ENCODE measurements at places on chromosomes 5 and 9.

DNA sequence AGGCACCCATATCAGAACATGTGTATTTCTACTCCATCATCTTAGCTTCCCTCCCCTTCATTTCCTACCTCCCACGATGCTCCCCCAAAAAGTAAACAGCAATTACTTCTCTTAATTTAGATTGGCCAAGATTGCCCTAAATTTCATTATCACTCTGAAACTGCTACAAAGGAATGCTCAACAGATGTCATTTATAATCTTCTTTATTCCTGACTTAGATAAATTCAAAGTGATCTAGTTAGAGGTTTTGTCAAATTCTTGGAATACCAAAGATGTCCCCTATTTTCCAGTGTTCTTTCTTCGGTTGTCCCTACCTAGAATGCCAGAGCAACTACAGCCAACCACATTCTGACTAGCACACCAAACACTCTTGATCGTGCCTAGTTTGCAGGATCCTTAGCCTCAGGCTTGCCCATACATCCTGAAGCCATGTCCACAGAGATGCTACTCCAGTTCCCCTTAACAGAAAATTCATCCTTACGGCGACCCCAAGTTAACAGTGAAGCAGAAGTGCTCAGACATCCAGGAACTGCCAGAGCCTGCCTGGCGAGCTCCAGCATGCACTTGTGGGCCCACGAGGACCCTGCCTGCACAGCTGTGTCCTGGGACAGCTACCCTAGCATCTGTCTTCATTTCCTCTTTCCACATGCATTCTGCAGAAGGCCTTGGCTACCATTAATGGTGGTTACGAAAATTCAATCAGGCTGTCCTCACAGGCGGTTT is 31.6 kb downstream of the DAP start:
- no peak for DNase-seq

DNA sequence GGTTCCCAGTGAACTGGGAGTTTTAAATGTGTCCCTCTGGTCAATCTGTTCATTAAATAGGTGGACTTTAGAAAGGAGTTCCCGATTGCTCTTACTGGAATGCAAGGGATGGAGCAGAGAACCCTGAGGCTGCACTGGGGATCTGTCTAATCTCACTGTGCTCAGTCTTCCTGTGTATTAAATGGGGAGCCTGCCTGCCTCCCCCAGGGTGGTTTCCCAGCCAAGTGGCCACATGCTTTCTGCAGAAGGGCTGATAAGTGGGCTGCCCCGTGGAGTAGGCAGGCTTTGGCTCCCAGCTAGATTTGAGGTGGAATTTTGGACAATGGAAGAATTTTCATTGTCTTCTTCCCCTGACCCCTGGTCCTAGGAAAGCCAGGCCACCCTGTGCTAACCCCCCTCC is 14.0 kb upstream of the PHYHD1 start:
- no peak for DNase-seq

DNA sequence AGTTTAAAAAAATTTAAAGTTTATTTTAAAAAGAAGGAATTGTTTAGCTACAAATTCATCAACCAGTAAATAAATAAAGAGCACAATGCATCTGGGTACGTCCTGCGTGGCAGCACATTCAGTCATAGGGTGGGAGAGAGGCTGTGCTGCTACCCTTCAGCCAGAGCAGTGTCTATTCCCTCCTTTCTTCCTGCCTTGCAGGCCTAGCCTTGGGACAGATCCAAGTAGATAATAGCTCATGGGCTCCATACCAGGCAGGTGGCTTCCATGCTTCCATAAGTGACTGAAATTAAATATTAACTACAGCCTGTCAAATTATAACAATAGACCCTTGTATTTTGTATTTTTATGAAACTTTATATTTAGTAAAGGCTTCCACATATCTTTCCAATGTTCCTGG is 408.3 kb upstream of the RGMB start:
- no peak for DNase-seq

DNA sequence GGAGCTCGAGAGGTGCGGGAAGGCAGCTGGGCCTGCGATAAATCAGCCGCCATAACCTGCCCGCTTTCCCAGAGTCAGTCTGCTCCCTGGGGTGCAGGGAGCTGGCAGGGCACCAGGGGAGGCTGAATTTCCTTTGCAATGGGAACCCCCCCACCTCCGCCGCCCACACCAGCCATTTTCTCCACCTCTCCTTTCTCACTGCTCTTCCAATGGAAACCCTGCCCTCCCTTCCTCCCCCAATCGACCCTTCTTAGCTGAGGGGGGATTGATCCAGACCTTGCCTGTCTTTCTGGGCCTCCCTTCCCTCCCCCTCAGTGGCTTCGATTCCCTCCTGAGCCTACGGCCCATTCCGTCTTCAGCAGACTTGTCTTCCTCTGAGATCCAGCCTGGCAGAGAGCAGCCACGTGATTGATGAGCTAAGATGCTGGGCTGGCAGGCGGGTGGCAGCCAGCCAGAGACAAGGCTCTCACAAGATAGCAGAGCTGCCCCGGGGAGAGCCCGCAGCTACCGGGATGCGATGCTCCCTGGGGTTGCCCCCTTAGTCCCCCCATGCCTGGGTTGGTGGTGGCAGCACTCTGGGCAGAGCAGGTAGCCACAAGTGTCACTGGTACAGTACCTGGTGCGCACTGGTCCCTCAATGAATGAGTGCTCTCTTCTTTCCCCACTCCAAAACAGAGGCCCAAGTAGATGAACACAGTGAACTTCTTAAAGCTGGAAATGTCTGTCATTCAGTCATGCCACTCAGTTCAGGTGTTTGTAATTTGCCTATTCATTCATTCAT is 53.7 kb upstream of the FABP6 start:
- no peak for DNase-seq

GRCh38 chr5:108523360-108523759 is 141.5 kb upstream of the FBXL17 start:
- no peak for DNase-seq

GRCh38 chr5:148807851-148808250 is 18.6 kb upstream of the ADRB2 start:
- no peak for DNase-seq

- no peak for DNase-seq
These were observed 140.3 kb downstream of the PCSK1 start for GRCh38 chr5:96292582-96293247.

- DNase-seq, result no peak
These were observed 7.0 kb upstream of the WHRN start for GRCh38 chr9:114511978-114512874.

- DNase-seq, result no peak
These were observed 23.7 kb downstream of the NADK2 start for GRCh38 chr5:36217988-36218387.

DNA sequence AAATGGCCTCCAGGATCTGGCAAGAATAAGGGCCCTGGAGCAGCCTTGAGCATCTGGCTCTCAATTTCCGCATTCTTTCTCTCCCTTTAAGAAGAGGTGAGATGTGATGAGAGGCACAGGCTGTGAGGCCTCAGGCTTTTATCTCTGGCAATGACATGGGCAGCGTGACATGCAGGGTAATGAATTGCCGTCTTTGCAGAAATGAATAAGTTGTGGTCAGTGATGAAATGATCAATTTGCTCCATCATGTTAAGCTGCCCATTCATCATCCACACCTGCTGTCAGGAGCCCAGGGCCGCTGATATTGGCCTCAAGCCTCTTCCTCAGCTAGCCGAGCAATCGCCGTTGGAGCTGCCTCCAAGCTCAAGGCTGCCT is 265.3 kb downstream of the TRIM32 start:
- no peak for DNase-seq

DNA sequence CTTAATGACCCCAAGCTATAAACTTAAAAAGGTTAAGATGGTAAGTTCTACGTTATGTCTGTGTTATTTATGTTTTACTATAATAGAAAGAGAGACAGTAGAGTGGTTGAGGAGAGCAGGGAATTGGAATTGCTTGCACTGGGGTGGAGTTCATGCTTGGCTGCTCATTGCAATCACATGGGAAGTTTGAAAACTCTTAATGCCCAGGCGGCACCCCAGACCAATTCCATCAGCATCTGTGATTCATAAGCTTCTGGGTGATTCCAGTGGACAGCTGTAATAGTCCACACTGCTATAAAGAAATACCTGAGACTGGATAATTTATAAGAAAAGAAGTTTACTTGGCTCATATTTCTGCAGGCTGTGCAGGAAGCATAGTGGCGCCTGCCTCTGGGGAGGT is 323.9 kb upstream of the MSX2 start:
- DNase-seq, result no peak

- no peak for DNase-seq
These were observed 199.1 kb downstream of the NNT start for GRCh38 chr5:43802119-43802518.

DNA sequence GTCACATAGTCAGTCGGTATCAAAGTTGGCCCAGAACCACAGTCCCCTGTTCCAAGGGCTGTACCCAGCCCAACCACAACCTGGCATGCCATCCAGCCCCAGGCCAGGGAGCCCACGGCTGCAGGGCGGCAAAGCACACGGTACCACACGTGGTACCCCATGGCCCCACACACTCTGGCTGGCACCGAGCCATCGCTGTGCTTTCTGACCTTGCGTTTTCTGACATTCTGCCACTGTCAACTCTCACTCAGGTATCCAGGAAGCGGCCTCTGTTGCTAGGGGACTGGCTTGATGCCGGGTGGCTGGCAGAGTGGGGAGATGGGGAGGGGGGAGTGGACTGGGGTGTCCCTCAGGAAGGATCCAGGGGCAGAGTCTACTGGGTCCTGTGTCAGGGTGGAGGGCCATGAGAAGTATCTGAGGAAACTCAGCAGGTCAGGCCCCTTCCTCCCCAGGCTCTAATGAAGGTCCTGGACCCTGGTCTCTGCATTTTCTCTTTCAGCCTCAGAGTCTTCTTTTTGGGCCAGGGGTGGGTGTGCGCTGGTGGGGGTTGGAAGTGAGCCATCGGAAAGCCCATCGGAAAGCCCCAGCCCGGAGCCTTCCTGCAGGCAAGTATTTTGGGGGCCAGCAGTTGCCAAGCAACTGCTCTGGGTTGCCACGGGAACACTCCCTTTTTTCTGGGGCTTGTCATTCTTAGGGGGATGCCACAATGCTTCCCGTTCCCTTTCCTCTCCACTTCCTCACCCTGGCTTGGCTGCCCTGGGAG is 21.0 kb upstream of the RALGDS start:
- DNase-seq, result peak; percentile 62

DNA sequence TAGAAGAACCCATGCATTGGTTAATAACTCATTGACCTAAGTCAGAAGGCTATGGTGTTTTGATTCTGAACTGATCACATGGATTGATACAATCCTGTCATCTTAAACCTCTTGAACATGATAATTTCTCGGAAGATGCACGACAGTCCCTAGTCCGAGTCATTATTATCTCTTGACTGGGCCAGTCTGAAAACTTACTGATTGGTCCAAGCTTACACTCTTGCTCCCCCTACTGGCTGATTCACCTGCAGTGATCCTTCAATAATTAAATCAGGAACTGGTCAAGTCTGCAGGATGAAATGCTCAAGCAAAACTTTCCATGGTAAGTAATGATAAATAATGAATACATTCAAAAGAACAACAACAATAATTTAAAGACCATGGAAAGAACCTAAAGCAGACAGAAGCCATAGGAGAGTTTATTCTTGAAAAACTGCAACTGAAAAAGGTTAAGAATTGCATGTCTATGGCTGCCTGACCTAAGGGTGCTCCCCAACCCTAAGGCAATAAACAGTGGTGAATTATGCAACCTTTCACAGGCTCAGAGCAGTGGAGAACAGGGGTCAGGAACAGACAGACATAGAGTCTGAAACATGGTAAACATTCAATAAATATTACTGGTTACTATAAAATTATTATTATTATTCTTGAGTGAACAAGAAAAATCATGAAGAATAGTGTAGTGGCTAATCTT is 79.3 kb downstream of the BRINP1 start:
- peak; percentile 16 for DNase-seq

Data from activated CD4-positive, alpha-beta T cell treated with anti-CD3 and anti-CD28 coated beads for 48 hours (primary cell).